Amygdala (tissue), 56 donors: ENCODE measurements at places on chromosomes 16 and 17.

DNA sequence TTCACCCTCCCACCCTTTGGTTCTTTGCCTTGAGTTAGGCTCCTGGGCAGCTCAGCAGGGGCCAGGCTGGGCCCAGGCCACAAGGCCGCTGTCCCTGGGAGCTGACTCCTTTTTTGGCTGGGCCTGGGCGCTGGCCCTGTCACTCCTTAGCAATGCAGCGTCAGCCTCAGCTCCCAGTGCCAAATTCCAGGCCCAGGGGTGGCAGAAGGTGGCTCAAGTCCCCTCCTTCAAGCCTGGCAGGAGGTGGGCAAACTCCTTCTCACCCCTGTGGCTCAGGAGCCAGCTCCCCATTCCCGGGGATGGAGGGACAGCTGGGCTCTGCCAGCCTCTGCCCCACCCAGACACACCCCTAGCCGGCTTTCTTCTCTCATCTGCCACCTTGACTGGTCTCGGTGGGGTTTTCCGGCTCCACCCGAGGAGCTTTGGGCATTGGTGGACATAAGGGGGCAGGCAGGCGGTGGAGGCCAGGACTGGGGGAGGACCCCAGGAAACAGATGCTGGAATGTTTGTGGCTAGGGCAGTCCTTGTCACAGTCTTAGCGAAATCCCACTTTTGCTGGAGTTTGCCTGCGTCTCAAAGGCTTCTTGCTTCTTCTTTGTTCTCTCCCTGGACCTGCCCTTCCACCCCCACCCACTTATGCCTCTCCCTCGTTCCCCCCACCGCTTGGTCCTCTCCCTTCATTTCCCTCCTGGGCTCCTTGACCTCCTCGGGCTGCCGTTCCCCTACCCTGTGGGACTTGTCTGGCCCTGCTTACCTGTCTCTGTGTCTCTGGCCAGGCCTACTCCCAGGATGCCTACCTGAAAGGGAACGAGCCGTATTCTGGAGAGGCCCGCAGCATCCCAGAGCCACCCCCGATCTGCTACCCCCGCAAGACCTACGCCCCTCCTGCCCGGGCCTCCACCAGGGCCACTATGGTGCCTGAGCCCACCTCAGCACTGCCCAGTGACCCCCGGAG is 37.4 kb downstream of the ARHGAP23 start:
- no peak for DNase-seq

GRCh38 chr16:61165797-61166196 is 870.4 kb downstream of the CDH8 start:
- no peak for DNase-seq

DNA sequence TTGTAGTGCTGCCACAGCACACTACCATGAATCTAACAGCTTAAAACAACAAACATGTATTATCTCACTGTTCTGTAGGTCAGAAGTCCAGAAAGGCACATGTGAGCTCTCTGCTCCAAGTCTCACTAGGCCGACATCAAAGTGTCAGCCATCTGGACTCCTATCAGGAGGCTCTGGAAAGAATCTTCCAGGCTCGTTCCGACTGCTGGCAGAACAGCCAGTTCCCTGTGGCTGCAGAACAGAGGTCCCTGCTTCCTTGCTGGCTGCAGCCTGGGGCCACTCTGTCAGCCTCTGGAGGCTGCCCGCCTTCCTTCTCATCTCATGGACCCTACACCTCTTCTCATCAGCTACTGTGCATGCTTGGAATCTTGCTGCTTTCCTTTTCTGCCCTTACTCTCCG is 168.9 kb downstream of the CBLN1 start:
- DNase-seq = no peak

- no peak for DNase-seq
These were observed 18.3 kb upstream of the RPTOR start for GRCh38 chr17:80526116-80526910.

GRCh38 chr17:19260958-19261357 is 23.8 kb downstream of the EPN2 start:
- DNase-seq = no peak

GRCh38 chr17:61000911-61001310 is 323.3 kb downstream of the BCAS3 start:
- no peak for DNase-seq

GRCh38 chr17:67637901-67638641 is 79.7 kb upstream of the NOL11 start:
- DNase-seq = no peak

- peak; percentile 56 for DNase-seq
These were observed 3.7 kb downstream of the TRAF7 start for GRCh38 chr16:2159175-2159838.

GRCh38 chr17:74287031-74287602 is 13.1 kb downstream of the DNAI2 start:
- no peak for DNase-seq

- no peak for DNase-seq
These were observed 17.2 kb downstream of the ORC6 start for GRCh38 chr16:46706642-46707041.

GRCh38 chr17:39151943-39152818 is 744 bp upstream of the PLXDC1 start:
- no peak for DNase-seq

DNA sequence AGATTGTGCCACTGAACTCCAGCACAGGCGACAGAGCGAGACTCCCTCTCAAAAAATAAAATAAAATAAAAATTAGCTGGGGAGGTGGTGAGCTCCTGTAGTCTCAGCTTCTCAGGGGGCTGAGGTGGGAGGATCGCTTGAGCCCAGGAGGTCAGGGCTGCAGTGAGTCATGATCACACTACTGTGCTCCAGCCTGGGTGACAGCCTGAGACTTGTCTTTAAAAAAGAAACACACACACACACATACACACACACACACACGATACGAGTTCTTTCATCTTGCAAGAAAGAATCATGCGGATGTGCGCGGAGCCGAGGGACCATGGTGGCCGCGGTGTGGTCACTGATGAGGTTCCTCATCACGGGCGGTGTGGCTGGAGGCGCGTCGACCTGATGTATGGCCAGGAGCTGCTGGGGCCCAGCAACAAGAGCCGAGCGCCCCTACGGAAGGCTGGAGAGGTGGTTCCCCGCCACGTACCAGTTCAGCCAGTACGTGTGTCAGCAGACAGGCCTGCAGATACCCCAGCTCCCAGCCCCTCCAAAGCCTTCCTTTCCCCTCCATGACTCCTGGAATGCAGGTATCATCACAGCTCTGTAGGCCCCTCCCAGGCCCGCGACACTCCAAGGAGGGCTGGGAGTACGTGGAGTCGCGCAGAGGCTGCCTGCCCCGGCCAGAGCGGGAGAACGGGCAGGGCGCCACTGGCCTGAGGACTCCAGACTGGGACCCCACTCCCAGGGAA is 20.7 kb downstream of the NXN start:
- DNase-seq = no peak

GRCh38 chr16:78735337-78735736 is 635.9 kb downstream of the WWOX start:
- DNase-seq = no peak

DNA sequence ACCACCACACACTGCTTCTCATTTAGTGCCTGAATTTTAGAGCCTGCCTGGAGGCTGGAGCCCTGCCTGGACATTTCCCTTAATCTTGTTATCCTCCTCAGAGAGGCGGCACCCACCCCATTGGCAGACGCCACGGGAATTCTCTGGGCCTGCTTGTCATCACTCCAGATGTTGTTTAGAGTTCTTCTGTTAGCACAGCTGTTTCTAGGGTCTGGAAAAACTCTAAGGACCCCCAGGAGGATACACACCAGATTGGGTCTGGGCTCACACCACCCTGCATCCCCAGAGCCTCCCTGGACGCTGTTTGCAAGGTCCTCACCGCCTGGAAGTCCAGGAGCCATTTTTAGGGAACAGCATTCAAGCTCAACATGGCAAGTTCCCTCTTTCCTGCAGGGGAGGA is 565 bp upstream of the XAF1 start:
- DNase-seq = no peak

DNA sequence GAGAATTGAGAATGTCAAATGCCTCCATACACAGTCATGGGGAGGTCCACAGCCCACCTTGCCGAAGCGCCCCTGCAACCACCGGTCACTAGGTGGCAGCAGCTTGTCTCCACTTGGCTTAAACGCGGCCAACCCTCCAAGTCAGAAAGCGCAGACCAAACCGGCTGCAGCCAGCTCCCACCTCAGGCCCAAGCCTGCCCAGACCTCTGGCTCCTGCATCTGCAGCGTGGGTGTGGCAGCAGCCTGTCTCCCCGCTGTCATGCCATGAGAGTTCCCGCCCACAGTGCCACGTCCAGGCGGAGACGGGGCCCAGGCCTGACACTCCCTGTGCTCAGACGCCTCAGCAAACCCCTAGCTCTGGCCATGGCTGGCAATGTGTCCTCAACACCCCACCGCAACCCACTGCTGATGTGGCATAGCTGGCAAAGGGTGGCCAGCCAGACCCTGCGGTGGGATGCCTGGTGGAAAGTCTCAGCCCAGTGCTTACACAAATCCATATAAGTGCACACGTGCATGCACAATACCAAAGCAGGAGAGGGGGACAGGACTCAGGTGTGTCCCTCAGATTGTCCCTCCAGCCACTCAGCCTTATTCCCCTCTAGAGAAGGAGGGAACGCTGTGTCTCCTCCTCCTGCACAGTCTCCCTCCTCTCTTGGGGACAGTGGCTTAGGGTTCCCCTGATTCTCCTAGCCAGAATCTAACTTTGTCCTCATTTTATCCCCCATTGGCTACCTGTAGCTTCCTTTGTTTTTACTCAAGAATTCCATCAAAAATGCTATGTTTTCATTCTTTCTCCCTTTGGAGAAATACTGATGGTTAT is 10.9 kb downstream of the COPZ2 start:
- DNase-seq = peak; percentile 77

GRCh38 chr16:50193594-50193993 is 40.5 kb downstream of the TENT4B start:
- no peak for DNase-seq

DNA sequence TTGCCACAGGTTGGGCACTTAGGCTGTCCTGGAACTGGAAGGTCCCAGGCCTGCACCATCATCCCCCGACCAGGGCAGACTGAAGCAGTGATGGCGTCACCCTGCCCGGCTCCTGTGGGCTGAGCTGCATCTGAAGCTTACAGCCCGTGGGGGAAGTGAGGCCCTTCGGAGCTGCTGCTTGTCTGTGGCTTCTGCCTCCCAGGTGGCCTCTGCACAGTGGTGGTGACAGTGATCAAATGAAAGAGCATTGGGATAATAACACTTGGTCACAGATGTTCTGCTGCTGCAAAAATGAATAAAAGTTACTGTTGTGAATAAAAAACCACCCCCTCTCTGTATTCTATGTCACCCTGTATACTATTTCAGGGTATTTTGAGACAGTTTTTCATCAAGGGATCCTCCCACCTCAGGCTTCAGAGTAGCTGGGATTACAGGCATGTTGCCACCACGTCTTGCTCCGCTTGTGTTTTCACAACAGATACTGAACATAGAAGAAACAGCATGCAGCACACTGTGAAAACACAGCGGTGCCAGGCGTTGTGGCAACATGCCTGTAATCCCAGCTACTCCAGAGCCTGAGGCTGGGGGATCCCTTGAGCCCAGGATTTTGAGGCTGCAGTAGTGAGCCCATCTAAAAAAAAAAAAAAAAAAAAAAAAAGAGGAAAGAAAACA is 165.0 kb downstream of the LGALS9B start:
- DNase-seq = no peak

GRCh38 chr16:11215935-11216556 is 40.0 kb downstream of the SOCS1 start:
- no peak for DNase-seq

DNA sequence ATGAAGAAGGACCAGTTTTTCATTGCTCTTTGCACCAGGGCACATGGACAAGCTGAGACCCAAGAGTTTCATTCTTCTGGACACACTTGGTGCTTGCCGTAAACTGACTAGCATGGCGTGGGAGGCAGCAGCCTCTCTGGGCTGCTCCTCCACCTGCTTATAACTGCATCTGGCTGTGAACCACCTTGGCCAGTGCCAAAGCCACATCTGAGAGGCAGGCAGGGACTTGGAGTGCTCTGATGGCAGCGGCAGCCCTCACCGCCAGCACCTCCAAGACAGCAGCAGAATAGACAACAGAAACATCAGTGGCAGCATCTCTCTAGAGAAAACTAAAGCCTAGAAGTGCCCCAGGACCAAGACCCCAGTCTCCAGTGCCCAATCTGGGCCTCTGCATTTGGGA is 4.7 kb downstream of the KRT37 start:
- no peak for DNase-seq

GRCh38 chr16:14303639-14304394 is 232.7 kb downstream of the MRTFB start:
- no peak for DNase-seq

GRCh38 chr16:88793251-88793954 is 8.4 kb upstream of the PIEZO1 start:
- no peak for DNase-seq

DNA sequence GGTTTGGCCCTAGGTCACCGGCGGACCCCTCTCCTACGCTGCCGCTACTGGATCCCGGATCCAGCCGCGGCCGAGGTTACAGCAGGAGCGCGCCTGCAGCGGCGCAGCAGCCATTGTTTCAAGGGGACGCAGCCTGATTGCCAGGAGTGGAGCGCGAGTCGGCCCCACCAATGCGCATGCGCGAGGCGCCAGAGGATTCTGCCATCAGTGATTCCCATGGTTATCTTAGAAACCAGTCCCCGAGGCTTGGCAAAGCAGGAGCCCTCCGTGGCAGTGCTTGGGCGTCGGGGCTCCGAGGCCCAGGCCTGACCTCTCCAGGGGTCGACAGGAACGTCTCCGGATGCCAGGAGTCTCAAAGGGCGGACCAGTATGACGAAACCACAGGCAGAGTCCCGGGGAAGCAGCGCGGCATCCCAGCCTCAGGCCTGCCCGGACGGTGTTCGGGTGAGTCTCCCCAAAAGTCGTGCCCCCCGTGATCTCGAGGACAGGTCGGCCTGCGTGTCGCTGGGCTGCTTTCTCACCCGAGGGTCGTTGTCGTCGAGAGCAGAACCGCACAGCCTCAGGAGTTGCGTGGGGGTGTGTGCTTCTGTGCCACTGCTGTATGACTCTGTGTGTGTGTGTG is 608.5 kb downstream of the KCNJ18 start:
- DNase-seq = no peak

GRCh38 chr16:11224894-11225676 is 30.9 kb downstream of the SOCS1 start:
- no peak for DNase-seq

DNA sequence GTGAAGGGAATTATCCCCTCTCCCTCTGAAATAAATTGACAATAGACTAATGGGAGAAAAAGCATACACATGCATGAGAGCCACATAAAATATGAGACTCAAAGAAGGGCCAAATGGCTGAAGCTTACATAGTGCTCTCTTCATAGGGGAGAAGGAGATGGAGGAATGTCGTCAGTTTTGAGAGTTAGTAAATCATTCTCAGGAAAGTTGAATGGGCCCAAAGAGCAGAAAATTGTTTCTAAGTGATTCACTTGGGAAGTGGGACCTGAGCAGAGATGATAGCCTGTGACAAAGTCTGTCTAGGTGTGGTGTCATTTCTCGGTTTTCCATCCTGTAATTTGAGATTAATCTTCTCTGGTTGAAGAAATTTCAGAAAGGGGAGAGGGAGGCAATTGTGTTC is 35.0 kb downstream of the BCAS3 start:
- DNase-seq = no peak
